Gastrocnemius medialis (tissue), 4 donors: ENCODE measurements at places on chromosomes 4 and X.
A peak's percentile ranks its signal among the peaks of the same experiment; 100 is the strongest.

GRCh38 chr4:14178421-14178820 is 550.9 kb upstream of the BOD1L1 start:
- DNase-seq, result no peak

- DNase-seq, result no peak
Observed at GRCh38 chr4:137901114-137901513, 341.0 kb downstream of the SLC7A11 start.

DNA sequence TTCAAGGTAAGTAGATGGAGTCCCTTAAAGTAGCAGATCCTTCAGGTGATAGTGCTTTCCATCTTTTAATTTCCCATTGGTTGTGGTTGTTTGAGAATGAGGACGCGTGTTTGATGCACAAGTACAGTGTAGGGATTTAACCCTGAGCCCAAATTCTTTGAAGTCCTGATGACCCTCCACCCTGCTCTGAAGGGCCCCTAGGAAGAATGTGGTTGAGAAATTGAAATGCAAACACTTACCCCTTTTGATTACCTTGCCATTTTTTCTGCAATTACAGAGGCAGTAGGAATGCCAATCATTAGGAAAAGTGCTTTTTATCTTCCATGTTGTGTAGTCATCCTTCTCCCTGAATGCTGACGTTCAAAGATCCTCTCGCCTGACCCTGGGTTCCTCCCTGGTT is 112.4 kb downstream of the ZNF518B start:
- no peak for DNase-seq

GRCh38 chr4:152052451-152053057 is 291.7 kb upstream of the GATB start:
- DNase-seq, result no peak

DNA sequence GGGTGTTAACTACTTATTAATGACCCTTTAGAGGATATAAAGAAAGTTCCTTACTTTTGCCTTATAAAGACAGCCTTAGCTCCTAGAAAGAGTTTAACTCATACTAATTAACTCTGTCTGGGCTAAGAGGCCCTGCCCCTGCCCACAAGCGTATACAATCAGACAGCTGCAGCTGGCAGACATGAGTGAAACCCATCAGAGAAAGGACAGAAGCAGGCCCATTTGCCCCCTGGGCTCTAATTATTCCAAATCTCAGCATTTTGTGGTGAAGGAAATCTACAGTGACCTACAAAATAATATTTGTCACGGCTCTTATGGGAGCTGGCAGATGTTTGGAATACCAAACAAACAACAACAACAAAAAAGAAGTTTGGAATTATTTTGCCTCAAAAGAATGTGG is 71.8 kb downstream of the CHRDL1 start:
- no peak for DNase-seq

GRCh38 chrX:138890491-138890890 is 179.0 kb upstream of the FGF13 start:
- no peak for DNase-seq

- DNase-seq, result peak; percentile 75
Observed at GRCh38 chrX:38805432-38806389, 4.5 kb downstream of the MID1IP1 start.

DNA sequence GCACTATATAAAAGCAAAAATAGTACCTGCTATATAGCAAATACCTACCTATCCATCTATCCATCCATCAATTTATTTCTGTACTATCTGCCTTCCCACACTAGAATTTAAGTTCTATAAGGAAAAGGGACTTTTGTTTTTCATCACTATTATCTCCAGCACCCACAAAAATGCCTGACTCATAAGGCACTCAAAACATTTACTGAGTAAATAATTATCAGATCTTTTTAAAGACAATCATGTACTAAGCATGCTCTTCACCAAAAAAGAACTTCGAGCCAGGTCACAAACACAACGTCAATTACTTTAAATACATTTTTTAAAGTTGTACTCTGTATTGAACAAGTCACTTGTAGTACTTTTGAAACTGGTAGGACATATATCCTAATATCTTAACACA is 119.9 kb downstream of the FBXW7 start:
- DNase-seq, result no peak

DNA sequence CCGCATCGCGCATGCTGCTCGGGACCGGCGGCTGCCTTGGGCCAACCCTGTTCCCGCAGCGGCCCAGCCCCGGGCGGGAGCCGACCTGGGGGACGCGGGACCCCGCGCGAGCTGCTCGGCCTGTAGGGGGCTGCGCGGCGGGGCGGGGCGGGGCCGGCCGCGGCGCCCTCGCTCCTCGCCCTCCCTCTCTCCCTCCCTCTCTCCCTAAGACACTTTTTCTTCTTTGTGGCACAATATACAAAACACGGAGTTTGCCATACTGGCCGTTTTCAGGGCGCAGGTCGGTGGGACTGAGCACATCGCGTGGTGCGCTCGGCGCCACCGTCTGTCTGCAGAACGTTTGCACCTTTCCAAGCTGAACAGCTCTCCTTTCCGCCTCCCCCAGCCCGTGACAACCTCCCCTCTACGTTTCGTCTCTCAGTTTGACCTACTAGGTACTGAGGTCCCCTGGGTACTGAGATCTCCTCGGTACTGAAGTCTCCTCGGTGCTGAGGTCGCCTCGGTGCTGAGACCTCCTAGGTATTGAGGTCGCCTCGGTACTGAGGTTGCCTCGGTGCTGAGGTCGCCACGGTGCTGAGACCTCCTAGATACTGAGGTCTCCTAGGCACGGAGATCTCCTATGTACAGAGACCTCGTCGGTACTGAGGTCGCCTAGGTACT is 261.1 kb upstream of the PLCXD1 start:
- DNase-seq, result no peak

DNA sequence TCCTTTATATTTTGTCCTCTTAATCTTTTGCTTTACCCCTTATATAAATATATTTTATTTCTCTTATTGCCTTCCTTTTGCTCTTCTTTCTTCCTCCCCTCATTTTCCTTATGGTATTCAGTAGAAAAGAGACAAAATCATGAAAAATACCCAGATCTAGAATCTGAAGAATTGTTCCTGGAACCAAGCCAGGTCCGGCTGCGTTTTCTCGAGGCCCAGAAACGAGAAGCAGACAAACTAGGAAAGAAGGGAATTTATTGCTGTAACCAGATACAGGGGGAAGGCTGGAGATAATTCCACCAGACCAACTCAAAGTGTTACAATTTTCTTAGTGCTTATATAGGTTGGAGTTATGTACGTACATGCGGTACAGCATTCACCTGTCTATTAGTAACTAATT is 328.7 kb downstream of the GABRG1 start:
- DNase-seq, result no peak

- no peak for DNase-seq
Observed at GRCh38 chrX:70168238-70169188, 8.8 kb upstream of the DGAT2L6 start.

DNA sequence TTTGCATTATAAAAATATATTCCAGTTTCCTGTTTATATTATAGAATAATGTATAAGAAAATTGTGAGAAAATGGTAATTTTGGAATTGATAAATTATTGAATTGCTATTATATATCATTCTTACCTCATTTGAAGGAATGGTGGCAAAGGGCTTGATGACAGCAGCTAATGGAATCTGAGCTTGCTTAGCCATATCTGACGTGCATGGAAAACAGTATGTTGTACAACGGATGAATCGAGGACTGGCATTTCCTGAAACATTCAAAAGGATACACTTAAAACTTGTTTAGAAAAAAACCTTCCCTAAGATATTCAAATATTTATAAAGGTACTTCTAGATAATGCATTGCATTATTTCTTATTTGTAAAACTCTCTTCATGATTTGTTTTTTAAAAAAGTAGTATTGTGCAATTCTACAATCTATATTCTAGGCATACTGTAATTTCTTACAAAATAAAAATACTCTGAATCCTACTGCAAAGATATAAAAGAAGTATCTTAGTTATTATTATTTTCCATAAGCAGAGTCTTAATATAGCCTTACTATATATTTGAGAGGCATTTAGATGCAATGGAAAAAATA is 38.3 kb downstream of the SEC24D start:
- DNase-seq, result no peak

- no peak for DNase-seq
Observed at GRCh38 chr4:74092957-74093356, 6.0 kb downstream of the CXCL2 start.

GRCh38 chr4:96887857-96888256 is 1048.0 kb downstream of the PDHA2 start:
- DNase-seq, result no peak

- DNase-seq, result no peak
Observed at GRCh38 chrX:132231587-132231986, 12.3 kb upstream of the RAP2C start.

GRCh38 chrX:43876680-43877079 is 5.6 kb downstream of the MAOB start:
- no peak for DNase-seq

DNA sequence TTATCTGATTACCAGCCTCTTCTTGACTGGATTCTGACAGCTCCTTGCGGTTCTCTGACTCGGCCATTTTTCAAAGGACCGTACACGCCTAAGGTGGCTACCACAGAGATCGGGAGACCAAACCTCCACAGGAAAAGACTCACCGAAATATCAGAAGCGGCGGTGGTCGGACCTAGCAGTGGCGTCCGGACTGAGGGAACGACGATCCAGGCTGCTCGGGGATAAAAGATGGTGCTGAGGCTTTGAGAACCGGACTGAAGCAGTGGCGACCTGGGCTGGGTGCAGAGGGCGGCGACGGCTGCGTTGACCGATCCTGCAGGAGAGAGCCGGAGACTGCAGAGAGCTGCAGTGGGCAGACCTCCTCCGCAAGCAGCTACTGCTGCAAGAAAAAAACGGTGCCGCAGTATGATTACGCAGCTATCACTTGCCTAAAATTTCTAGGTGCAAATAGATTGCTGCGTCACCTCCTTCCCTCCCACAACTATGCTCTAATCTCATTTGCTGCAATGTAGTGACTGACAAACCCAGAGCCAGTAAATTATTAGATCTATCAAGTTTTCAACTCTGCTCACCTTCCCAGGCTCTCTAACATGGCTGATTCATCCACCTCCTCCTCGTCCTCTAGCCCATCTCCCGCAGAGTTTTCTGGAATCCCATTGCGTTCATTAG is at the start of gene NAP1L2:
TSS of gene NAP1L2 (minus strand) at position 426 of the 669 bp plus-strand sequence. CDS start at position 67, 359 bp downstream.
- no peak for DNase-seq

DNA sequence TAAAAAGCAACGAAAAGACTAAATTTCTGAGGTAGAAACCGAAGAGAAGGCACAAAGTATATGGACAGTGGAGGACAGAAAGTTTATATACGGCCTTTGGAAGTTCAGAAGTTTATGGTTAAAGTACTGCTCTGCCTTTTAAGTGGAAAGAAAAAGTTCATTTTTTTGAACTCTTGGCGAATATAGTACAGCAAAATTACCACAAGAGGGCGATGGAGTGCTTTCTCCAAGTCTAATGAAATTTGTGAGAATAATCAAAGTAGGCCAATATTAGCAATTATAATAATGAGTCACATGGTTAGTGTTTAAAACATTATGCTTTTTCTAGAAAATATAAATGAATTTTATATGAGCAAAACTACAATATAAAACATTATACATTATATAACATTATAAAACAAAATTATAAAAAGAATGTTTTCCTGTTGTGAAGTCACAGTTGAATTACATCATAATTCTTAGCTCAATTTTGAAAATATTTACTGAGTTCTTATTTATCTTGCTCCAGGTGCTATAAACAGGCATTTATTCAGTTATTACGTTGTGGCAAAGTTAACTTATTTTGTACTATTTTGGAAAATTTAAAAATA is 136.2 kb upstream of the BMPR1B start:
- no peak for DNase-seq

DNA sequence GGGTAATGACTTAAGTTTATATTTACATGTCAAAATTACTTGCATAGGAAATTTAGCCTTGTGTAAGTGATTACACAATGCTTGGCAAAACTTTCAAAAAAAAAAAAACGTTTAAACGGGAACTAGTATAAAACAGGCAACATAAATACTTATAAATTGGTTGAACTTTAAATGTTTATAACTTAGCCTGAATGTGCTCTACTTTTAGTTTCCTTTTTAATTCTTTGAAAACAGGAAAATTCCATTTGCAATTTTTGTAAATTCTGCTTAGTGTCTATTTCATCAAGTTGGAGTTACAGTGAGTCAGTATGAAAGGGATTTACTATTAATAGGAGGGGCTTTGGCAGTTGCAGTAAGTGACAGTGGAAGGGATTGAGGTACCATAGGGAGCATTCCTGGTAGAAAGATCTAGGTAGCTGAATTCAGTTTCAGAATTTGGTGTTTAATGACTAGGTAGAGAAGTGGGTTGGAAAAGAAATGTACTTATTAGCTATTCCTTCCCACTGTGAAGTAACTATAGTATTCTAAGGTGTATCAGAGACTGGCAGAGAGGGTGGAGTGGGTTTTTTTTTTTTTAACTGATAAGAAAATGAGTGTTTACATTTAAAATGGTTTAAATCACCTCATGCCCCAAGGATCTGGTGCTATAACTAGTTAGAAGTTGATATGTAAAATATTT is 2.8 kb downstream of the STAG2 start:
- no peak for DNase-seq

- no peak for DNase-seq
Observed at GRCh38 chrX:45404206-45404605, 203.5 kb upstream of the DIPK2B start.

DNA sequence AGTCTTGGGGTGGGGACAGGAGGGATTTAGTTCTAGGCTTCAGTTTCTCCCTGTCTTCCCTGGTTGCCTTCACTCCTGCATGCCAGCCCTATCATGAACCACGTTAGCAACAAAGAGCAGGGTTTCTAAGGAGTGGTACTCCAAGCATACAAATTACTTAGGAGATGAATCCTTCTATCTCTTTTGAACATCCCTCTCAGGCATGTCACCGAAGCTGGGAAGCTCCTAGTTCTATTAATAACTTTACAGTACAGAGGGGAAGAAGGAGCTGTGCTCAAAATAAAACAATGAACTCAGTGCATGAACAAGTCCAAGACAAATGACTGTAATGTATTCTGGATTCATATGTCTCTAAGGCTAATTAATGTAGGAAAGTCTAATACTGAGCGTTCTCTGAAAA is 450.6 kb upstream of the RASGEF1B start:
- DNase-seq, result no peak

DNA sequence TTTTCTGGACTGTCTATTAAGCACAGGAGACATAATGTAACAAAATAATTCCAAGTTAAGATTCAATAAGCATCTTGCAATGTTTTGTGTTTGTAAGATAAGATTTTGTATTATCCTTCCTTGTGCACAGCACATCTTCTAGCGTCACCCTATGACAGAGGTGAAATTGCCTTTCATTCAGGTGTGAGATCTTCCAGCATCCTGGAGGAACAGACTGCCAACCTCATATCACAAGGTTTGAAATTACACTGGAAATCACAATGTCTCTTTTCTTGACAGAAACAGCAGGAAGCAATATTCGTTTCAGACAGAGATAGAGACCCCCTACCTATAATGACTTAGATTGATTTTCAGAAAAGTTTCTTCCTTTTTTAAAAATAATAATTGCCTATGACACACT is 668.6 kb downstream of the GABRG1 start:
- no peak for DNase-seq

DNA sequence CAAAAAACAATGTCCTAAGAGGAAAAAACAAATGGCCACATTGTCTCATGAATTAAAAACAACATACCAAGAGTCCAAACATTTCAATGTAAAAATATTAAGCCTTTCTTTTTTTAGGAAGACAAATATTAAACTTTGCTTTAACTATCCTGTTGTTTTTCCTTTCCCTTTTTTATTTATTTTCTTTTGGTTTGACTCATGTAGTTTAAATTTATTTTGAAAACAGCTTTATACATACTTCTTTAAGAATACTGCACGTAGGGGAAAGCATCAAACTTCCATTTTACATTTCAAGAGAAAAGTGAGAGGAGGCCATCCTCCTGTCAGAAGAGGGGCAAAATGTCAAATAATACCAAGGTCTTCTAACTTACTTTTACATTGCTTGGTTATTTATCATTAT is 8.7 kb downstream of the GAB1 start:
- DNase-seq, result no peak
